Stimulated activated memory B cell treated with anti-CD40 and anti-IgM and Interleukin-4, amounts not matched to agents 10 μg/mL and 1 μg/mL and 100 μg/mL, for 72 hours (primary cell): ENCODE measurements at places on chromosomes 5 and 9.

- no peak for ATAC-seq
Observed at GRCh38 chr9:121783111-121783510, 131.7 kb downstream of the DAB2IP start.

DNA sequence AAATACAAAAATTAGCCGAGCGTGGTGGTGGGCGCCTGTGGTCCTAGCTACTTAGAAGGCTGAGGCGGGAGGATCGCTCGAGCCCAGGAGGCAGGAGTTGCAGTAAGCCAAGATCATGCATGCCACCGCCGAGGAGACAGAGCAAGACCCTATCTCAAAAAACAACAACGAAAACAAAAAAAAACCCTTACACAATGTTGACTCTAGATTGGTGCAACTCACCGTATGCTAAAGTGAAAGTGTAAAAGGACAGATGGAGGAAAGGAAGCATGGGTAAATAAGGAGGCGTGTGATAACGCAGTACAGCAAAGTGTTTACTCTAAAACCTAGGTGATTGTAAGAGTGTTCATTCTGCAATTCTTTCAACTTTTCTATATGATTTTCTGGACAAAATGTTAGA is 15.9 kb upstream of the RUFY1 start:
- ATAC-seq = peak; percentile 75

DNA sequence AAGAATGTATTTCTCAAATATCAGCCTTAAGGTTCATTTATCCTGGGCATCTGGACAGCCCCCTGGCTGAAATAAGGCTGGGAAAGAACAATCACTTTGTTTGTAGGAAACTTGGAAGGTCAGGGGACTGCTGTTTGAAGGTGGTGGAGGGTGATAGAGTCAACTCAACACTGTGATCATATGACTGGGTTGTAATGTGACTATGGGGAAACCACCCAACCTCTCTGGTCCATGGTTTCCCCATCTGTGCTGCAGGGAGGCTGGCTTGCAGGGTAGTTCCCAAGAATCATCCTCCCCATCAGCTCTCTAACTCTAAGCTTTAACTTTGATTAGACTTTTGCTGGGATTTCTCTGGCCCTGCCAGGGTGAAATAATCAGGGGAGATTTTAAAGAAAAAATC is 10.0 kb downstream of the INSYN2B start:
- peak; percentile 61 for ATAC-seq

- ATAC-seq = no peak
Observed at GRCh38 chr9:127303830-127304229, 39.3 kb downstream of the GARNL3 start.

- no peak for ATAC-seq
Observed at GRCh38 chr9:9556865-9557803, 1055.7 kb downstream of the PTPRD start.

DNA sequence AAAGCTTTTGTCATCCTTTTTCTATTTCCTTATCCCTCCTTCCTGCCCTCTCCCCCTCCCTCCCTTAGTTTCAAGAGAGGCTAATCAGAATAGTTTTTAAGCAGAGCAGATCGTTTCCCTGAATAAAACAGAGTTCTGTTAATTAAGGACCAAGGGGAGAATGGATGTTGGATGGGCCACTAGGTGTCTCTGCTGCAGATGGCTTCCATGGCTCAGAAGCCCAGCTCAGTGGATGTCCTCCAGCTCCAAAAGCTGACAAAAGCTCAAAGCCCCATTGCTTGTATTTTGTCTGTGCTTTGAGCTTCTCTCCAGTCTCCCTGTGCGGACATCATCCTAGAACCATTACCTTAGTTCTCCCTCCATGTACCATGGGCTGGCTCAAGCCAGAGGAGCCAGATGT is 21.0 kb upstream of the NPR3 start:
- no peak for ATAC-seq

DNA sequence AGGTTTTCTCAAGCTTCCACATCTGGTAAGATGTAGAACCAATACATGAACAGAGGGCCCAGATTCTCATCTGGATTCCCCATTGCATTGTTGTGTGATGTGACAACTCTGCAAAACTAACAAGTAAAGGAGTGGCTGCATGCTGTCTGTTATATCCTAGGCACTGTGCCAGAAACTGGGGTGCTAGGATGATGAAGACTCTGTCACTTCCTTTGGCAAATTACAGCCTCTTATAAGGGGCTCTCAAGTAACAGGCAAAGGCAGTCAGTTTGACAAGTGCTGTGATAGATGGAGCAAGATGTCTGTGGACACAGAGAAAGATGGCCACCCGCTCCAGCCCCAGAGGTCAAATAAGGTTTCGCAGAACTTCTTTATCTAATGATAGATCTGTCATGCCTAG is 115.7 kb downstream of the PAPPA start:
- no peak for ATAC-seq

GRCh38 chr9:20997503-20998076 is 33.9 kb downstream of the HACD4 start:
- peak; percentile 64 for ATAC-seq

DNA sequence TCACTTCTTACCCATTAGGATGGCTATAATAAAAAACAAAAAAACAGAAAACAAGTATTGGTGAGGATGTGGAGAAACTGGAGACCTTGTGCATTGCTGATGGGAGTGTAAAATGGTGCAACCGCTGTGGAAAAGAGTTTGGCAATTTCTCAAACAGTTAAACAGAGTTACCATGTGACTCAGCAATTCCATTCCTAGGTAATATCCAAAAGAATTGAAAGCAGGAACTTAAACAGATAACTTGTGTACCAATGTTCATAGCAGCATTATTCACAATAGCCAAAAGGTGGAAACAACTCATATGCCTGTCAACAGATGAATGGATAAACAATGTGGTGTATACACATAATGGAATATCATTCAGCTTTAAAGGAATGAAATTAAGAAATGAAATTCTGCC is 28.9 kb downstream of the DCP2 start:
- no peak for ATAC-seq

DNA sequence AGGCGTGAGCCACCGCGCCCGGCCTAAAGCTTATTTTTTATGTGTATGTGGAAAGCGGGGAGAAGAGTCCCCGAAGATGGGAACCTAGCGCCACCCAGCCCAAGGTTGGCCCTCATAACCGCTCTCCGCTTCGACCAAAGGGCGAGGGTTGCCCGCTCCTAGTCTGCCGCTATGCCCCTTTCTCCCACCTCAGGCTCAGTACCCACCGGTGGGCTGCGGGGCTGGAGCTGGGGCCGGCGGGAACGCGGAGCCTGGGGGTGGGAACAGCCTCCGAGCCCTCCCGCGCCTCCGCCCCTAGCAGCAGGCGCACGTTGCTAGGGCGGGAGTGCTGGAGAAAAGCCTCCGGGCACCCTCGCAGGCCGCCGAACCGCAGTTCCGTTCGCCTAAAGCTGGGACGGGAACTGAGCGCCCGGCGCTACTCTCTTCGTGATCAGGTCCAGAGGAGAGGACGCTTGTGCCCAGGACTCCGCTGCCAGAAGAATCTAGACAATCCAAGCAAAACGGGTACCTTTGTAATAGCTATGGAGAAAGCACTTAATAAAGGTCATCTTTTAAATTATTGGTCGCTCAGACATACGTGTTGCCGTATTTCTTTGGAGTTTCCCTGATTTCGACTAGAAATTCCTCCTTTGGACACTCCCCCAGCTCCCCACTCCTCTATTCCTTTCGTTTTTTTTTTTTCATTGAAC is at the start of gene WDR31:
Gene WDR31 (minus strand): TSS at position 265 of the 689 bp plus-strand sequence. CDS start 8,253 bp downstream, outside the sequence.
- peak; percentile 97 for ATAC-seq

DNA sequence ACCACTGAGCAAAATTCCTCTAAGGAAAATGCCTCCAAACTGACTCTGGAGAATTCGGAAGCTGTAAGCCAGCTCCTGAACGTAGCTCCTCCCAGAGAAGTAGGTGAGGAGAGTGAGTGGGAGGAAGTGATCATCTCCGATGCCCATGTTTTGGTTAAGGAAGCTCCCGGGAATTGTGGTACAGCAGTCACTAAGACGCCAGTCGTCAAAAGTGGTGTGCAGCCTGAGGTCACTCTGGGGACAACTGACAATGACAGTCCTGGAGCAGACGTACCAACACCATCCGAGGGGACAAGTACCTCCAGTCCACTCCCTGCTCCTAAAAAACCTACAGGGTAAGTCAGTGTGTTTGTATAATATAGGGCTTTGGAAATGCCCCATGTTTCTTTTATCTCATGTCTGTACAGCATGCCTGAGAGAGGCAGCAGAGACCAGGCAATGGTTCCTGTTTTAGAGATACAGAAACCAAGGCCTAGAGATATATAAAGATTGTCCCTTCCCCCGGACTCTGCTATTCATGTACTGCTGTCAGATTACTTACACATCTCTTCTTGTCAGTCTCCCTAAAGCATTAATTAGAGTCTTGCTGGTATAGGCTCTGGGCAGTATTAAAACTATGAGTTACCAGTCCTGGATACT is 23.9 kb downstream of the HMGXB3 start:
- no peak for ATAC-seq

DNA sequence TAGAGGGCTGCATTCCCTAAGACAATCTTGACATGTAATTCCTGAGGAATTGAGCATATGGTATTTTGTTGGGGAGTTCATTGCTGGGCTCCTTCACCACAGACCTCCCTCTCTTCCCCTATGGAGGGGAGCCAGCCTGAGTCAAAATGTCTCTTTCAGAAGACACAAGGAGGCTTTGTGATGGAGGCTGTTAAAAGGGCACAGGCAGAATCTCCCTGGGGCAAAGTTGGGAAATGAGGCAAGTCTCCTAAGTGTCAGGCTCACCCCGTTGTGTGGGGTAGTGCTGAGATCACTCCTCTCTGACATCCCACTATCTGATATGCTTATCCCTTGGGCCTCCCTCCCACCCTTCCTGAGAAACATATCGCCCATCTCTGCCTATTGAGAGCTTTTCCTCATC is 30.6 kb downstream of the GFRA3 start:
- ATAC-seq = no peak

DNA sequence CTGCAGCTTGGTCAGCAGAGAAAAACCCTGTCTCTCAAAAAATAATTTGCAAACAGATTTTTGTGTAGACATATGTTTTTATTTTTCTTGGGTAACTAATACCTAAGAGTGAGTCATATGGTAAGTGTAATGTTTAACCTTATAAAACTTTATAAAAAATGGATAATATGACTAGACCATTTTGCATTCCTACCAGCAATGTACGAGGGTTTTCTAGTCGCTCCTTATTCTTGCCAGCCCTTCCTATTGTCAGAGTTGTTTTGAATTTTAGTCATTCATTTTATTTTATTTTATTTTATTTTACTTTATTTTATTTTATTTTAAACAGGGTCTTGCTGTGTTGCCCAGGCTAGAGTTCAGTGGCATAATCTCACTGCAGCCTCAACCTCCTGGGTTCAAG is 37.8 kb downstream of the RABGAP1 start:
- no peak for ATAC-seq

- ATAC-seq = no peak
Observed at GRCh38 chr5:36029914-36030313, 36.8 kb downstream of the UGT3A2 start.

DNA sequence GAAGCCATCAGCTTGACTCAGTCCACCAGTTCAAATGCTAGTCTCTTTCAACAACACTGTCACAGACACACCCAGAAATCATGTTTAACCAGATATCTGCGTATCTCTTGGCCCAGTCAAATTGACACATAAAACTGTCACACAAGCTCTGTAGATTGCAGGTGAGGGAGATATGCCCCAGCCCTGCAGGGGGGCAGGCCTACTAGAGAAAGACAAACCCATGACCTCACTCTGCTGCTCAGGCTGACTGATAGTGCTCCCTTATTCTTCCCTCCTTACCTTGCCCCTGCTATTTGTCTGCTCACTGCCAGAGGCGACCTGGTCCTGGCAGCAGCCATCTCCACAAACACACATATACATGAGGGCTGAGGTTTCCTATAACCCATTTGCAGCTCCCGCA is 351.3 kb downstream of the DRD1 start:
- ATAC-seq = no peak

DNA sequence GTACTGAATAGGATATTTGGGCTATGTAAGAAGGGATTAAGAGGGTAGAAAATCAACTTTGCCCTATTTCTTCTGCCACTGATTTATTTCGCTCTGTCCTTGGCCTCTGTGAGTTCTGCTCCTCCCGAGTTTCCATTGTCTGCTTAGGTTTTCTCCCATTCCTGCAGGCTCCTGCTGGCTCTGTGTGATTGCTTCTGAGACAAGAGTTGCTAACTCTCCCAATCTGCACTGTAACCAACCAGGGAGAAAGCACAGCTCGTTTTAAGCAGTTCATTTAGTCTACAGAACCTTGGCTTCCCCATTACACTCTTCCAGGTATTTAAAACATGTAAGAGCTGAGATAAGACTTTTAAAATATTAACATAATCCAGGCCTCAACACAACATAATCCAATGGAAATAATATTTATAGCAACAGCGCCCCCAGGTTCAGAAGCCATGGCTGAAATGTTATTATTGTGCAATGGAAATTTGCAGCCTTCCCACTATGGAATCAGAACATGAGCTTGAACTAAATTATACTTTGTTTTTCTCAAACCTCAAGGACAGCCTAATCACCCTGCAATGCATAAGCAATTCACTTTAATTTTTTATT is 203.5 kb downstream of the ERCC6L2 start:
- no peak for ATAC-seq

- ATAC-seq = peak; percentile 75
Observed at GRCh38 chr5:32329395-32329834, 16.7 kb upstream of the MTMR12 start.

- ATAC-seq = peak; percentile 72
Observed at GRCh38 chr9:89919171-89919681, 314.4 kb downstream of the GADD45G start.

GRCh38 chr9:131630205-131630831 is 85.0 kb downstream of the PRRT1B start:
- peak; percentile 78 for ATAC-seq

- ATAC-seq = no peak
Observed at GRCh38 chr5:38347896-38348295, 89.5 kb downstream of the EGFLAM start.

DNA sequence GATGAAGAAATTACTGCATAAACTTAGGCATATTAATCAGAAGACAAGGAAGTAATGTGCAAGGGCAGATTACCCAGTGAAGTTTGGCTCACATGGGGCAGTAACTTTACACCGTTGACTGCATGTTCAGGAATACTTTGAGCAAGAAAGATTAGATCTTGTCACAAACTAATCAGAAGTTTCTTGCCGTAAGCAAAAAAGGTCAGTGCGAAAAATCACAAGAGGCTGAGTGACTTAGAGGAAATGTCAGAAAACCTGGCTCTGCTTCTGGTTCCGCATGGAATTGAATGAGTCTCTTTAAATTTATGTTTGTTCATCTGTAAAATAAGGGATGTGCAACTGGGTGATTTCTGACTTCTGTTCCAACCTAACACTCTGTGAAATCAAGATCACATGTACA is 64.4 kb downstream of the PARP8 start:
- ATAC-seq = no peak
